ENCODE measurements at places on chromosomes 16 and 17.

GRCh38 chr16:11051879-11052808 lies 107.8 kb downstream of the CLEC16A start:
- H3K36me3 ChIP-seq: no peaks in the 10 kb centered on the region
- no peak overlapping the region for H3K4me3 ChIP-seq
- H3K27ac ChIP-seq: no peak overlapping the region
- no peak for DNase-seq
- no peaks in the 10 kb centered on the region for H3K27me3 ChIP-seq

- no peak for DNase-seq
- no peak overlapping the region for H3K27ac ChIP-seq
- no peaks in the 10 kb centered on the region for H3K27me3 ChIP-seq
- H3K4me3 ChIP-seq: no peak overlapping the region
- no peaks in the 10 kb centered on the region for H3K4me1 ChIP-seq
- H3K36me3 ChIP-seq: no peaks in the 10 kb centered on the region
Measured at GRCh38 chr17:31688701-31689100, 170.3 kb downstream of the COPRS start.

DNA sequence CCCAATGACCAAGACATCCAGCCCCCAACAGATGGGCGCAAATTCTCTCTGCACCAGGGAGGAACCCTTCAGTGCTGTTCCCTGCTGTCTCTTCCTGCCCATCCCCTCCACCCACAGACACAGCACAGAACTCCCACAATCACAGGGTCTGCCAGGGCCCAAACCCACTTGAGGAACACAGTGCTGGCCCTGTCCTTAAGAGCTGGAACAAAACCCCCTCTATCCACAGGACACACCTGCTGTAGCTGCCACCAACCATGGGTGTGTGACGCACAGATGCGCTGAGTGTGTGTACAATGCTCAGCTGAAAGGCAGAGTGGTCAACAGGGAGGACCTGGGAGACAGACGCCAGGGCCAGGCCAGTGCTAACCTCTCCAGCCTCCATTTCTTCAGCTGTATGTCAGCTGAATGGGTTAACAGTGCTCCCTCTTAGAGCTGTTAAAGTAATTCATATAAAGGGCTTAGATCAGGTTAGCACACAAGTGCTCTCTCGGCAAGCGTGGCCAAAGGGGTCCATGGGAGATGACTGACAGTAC lies 62.1 kb downstream of the AMFR start:
- H3K4me1 ChIP-seq: no peaks in the 10 kb centered on the region
- no peak overlapping the region for H3K27ac ChIP-seq
- no peaks in the 10 kb centered on the region for H3K27me3 ChIP-seq
- no peaks in the 10 kb centered on the region for H3K36me3 ChIP-seq
- H3K4me3 ChIP-seq: no peak overlapping the region

DNA sequence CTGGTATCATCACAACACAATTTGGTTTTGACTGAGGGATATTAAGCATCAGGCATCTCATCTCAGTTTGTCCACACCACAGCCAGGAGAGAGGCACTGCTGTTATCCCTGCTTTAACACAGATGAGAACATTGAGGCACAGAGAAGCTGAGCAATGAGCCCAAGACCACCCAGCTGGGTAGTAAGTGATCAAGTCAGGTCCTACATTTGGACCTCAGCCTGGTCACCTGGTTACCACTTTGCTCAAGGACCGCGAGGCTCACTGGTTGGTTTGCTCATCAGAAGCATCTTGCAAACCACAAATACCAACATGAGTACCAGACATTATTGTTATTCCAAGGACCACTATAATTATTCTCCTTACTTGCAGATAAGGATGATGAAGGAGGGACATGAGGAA lies 245.5 kb downstream of the CBLN1 start:
- no peaks in the 10 kb centered on the region for H3K27me3 ChIP-seq
- H3K4me1 ChIP-seq: no peaks in the 10 kb centered on the region
- H3K4me3 ChIP-seq: no peak overlapping the region
- no peaks in the 10 kb centered on the region for H3K36me3 ChIP-seq

- no peaks in the 10 kb centered on the region for H3K27me3 ChIP-seq
- H3K4me1 ChIP-seq: no peaks in the 10 kb centered on the region
- no peak for DNase-seq
- no peak within 1 kb of the TSS for H3K4me3 ChIP-seq
Measured at GRCh38 chr17:8965394-8966168, at the start of gene PIK3R5. TSS of gene PIK3R5 (minus strand) at chr17:8965707. CDS start at chr17:8911494, 54,213 bp downstream.

- DNase-seq: no peak
- no peaks in the 10 kb centered on the region for H3K36me3 ChIP-seq
- H3K27me3 ChIP-seq: no peaks in the 10 kb centered on the region
- no peak overlapping the region for H3K4me3 ChIP-seq
Measured at GRCh38 chr16:57000271-57001025, 11.1 kb downstream of the NLRC5 start.

DNA sequence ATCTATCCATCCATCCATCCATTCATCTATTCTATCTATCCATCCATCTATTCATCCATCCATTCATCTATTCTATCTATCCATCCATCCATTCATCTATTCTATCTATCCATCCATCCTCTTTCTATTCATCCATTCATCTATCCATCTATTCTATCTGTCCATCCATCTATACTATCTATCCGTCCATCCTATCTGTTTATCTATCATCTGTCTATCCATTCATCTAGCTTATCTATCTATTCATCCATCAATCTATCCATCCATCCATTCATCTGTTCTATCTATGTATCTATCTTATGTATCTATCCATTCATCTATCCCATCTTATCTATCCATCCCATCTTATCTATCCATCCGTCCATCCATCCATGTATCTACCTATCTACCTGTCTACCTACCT lies 8.8 kb downstream of the RNF213 start:
- no peak for DNase-seq
- H3K4me1 ChIP-seq: no peaks in the 10 kb centered on the region
- peaks cover 5% of the 10 kb centered on the region for H3K36me3 ChIP-seq

DNA sequence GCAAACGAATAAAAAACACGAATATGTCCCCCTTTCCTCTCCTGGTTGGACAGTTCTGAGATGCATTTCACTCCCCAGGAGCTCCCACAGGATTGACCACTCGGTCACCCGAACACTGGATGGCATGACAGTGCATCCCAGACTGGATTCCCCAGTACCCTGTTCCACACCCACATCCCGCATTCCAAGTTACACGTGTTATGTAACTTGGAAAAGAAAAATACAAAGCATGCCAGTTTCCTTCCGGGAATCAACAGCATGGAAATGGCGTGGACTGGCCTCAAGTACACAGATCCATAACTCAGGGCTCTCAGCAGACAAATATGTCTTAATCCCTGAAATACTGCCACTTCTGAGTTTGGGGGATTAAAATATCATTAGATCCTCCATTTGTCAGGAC lies 12.6 kb upstream of the KLHL36 start:
- no peaks in the 10 kb centered on the region for H3K36me3 ChIP-seq
- no peak for DNase-seq
- H3K27me3 ChIP-seq: no peaks in the 10 kb centered on the region
- no peak overlapping the region for H3K27ac ChIP-seq
- H3K4me1 ChIP-seq: no peaks in the 10 kb centered on the region

DNA sequence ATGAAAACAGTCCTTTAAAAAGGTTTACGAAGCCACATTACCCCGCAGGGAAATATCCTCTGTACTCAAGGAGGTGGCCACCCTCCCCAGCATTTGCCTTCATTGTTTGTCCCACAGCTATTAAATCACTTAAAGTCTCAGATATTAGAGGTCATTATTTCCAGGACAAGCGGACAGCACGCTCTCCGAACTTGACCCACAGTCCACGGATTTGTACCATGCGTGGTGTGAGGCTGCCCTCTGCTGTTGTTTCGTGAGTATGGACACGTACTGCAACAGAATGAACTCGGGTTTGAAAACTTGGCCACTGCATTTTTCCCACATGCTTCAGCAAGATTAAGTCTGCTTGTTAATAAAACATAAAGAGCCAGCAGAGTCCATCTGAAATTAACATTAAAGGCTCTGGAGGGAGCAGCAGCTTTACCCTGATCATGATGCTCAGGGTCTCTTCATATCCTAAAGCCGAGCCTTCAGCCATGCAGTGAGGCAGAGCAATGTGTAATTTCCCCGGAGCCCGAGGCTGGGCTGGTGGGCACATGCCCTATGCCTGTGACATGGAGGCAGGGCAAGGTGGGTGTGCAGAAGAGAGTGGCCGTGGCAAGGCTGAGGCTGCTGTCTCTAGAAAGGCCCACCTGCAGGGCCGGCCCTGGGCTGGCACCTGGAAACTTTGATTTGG lies 19.7 kb downstream of the MEAK7 start:
- no peaks in the 10 kb centered on the region for H3K4me1 ChIP-seq
- peak; percentile 8 for DNase-seq
- H3K4me3 ChIP-seq: no peak overlapping the region
- H3K36me3 ChIP-seq: no peaks in the 10 kb centered on the region

- H3K4me3 ChIP-seq: no peak overlapping the region
- H3K27me3 ChIP-seq: no peaks in the 10 kb centered on the region
- H3K27ac ChIP-seq: no peak overlapping the region
- H3K4me1 ChIP-seq: no peaks in the 10 kb centered on the region
- no peaks in the 10 kb centered on the region for H3K36me3 ChIP-seq
- no peak for DNase-seq
Measured at GRCh38 chr17:13671341-13671740, 69.6 kb upstream of the HS3ST3A1 start.

- H3K4me3 ChIP-seq: no peak overlapping the region
- H3K27me3 ChIP-seq: no peaks in the 10 kb centered on the region
- H3K27ac ChIP-seq: no peak overlapping the region
- no peaks in the 10 kb centered on the region for H3K36me3 ChIP-seq
- no peaks in the 10 kb centered on the region for H3K4me1 ChIP-seq
Measured at GRCh38 chr17:12693640-12694039, 27.9 kb downstream of the MYOCD start.

DNA sequence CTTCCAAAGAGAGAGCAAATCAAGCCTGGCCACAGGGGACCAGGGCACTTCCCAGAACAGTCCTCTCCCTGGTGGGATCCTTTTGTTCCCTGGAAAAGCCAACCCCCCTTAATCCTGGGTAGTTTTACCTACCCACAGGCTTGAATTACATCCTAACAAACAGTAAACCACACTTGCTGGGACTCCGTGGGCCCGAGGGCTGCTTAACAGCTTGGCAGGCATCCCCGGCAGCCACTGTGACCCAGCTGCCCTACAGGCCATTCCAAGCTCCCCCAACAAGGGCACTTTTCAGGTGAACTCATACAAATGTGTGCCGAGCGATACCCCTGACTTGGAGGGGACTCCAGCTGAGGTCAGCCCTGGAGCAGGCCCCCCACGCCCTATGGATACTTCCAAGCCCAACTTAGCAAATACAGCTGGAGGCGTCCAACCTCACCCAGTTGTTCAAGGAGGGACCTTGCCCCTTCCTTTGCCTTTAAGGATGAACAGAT lies 26.4 kb downstream of the ADCY9 start:
- peaks cover 20% of the 10 kb centered on the region for H3K27me3 ChIP-seq
- no peaks in the 10 kb centered on the region for H3K4me1 ChIP-seq
- no peak for DNase-seq
- H3K36me3 ChIP-seq: no peaks in the 10 kb centered on the region
- H3K4me3 ChIP-seq: no peak overlapping the region
- H3K27ac ChIP-seq: no peak overlapping the region

GRCh38 chr17:16470265-16470664 lies 21.7 kb downstream of the LRRC75A start:
- no peaks in the 10 kb centered on the region for H3K4me1 ChIP-seq
- H3K27me3 ChIP-seq: no peaks in the 10 kb centered on the region
- H3K27ac ChIP-seq: no peak overlapping the region
- DNase-seq: no peak
- no peak overlapping the region for H3K4me3 ChIP-seq

DNA sequence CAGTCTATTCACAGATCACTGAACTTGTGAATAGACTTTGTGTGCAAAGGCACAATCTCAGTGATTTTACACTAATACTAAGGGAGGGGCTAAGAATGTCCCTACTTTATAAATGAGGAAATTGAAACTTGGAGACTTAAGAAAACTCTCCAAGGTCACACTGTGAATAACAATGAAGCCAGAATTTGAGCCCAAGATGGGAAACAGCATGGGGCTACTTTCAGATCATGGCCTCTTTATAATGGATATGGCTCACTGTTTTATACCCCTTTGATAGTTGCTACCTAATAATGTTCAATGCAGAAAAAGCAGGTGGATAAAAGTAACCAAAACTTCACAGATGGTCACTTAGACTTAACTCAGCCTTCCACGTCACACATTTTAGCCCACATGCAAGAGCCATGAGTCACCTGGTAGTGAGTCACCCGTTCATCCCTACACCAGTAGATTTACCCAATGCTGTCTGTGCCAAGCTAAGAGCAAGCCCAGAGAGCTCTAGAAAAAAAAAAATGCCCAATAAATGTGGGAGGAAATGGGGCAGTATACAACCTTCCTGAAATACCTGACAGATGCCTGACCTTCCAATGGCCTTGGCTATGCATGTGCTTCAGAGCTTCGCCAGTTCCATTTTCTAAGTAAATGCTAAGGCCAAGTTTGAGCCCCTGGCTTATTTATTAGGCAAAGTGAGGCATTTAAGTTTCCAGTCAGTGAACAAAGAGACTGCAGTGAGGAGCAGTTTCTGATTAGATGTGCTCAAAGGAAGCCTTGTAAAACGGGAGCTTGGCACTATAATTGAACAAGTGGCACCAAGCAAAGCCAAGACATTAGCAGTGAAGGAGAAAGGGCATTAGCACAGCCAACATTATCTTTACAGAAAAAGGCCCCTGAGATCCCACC lies 219.7 kb downstream of the TMEM114 start:
- DNase-seq: no peak
- H3K4me3 ChIP-seq: no peak overlapping the region
- H3K27ac ChIP-seq: no peak overlapping the region

GRCh38 chr17:55259684-55260111 lies 5.1 kb upstream of the HLF start:
- H3K4me3 ChIP-seq: no peak overlapping the region
- H3K27ac ChIP-seq: no peak overlapping the region
- no peaks in the 10 kb centered on the region for H3K36me3 ChIP-seq
- peaks cover 13% of the 10 kb centered on the region for H3K27me3 ChIP-seq
- no peak for DNase-seq

- no peak overlapping the region for H3K27ac ChIP-seq
- H3K27me3 ChIP-seq: no peaks in the 10 kb centered on the region
- no peak for DNase-seq
- H3K36me3 ChIP-seq: no peaks in the 10 kb centered on the region
- H3K4me1 ChIP-seq: no peaks in the 10 kb centered on the region
- no peak overlapping the region for H3K4me3 ChIP-seq
Measured at GRCh38 chr16:80006241-80007215, 406.0 kb upstream of the MAF start.

DNA sequence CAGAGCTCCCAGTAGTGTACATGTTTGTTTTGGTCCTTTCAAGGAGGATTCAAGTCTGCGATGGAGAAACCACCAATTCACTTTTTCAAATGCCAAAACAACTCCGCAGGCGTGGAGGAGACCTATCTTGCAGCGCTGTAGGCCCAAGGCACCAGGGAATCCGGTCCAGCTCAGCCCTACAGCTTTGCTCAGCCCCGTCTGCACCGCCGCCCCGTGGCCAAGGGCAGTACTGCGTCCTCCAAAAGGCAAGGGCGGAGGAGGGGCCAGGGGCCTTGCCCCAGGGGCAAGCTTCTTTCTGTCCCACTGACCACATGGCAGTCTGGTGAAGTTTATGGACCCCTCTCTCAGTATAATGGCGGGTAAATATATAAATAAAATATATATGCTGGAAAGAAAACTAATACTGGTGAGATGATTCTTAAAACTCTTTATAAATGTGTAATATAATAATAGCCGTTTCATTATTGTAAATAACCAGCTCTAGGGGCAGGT lies 709 bp upstream of the CD300LG start:
- peak; percentile 58 for DNase-seq
- H3K27ac ChIP-seq: no peak overlapping the region
- H3K4me1 ChIP-seq: no peaks in the 10 kb centered on the region
- peaks cover 58% of the 10 kb centered on the region for H3K27me3 ChIP-seq

GRCh38 chr16:14193316-14193871 lies 122.3 kb downstream of the MRTFB start:
- no peaks in the 10 kb centered on the region for H3K27me3 ChIP-seq
- H3K27ac ChIP-seq: peak overlapping the region; percentile 55
- DNase-seq: peak; percentile 90
- peak overlapping the region; percentile 44 for H3K4me3 ChIP-seq
- peaks cover 34% of the 10 kb centered on the region for H3K4me1 ChIP-seq
- no peaks in the 10 kb centered on the region for H3K36me3 ChIP-seq
